ENCODE measurements at places on chromosomes 2 and 18.

- DNase-seq: no peak
Measured at GRCh38 chr2:47485751-47486300, 82.9 kb downstream of the MSH2 start.

- peak; percentile 25 for DNase-seq
Measured at GRCh38 chr18:62717169-62717924, 2.0 kb downstream of the PHLPP1 start.

DNA sequence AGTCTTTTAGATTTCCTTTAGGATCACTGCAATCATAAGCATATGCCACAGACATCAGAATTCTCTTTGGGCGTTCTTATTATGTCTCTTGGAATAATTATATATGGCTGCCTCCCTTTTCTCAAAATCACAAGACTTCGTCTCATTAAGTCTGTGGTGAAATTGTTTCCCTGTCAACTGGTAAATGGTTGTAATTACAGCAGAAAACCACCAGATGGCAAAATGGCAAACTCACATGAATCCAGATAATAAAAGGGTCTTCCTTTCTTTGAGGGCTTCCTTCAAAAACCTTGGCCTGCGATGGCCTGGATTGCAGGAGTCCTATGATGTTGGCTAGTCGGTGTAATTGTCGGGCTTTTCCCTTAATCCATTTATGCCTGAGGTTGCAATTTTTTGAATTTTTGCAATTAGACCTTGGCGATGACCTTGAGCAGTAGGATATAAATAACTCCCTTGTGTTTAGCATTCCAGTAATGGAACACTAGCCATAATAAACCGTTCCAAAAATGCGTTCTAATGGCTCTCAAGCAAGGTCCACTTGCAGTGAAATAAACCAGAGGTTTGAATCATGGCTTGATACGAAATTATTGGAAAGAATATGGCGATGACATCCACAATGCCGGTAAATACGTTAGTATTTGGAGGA, 656.4 kb downstream of the MBD2 start:
- DNase-seq: peak; percentile 22

DNA sequence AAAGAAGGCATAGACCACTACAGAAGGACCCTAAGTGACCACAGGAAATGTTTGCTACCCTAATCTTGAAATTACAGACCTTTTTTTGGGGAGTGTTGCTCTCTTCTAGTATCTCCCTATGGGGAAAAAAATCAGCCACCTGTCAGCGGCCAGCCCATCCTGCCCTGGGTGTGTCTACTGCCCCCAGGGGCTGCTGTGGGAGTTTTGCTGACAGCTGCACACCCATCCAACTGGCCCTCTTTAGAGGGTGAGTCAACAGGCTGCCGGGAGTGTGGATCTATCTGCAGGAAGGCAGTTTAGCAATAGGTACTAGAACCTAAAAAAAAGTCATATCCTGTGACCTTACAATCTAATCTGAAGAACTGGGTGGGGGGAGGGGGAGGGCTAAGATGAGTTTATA, 796 bp upstream of the DYSF start:
- no peak for DNase-seq

- no peak for DNase-seq
Measured at GRCh38 chr2:74924463-74925265, 33.8 kb upstream of the POLE4 start.

GRCh38 chr18:45517181-45517741, 98.0 kb upstream of the SLC14A2 start:
- DNase-seq: no peak

- no peak for DNase-seq
Measured at GRCh38 chr18:62085756-62086155, 101.1 kb downstream of the PIGN start.

DNA sequence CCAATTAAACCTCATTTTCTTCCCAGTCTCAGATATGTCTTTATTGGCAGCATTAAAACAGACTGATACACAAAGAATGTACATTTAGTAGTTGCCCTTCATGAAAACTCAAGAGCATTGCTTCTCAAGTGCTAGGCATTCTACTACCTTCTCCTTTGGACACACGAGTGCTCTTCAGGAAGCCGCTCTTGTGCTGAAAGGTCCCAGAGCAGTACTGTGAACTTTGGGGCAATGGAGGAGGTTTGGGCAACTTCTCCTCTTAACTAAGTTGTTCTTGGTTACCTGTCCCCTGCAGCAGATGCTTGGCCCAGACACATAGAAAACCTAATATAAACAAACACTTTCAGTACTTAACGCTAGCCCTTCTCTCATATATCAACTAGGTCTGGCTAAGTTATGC, 362.8 kb downstream of the DPP10 start:
- DNase-seq: no peak

DNA sequence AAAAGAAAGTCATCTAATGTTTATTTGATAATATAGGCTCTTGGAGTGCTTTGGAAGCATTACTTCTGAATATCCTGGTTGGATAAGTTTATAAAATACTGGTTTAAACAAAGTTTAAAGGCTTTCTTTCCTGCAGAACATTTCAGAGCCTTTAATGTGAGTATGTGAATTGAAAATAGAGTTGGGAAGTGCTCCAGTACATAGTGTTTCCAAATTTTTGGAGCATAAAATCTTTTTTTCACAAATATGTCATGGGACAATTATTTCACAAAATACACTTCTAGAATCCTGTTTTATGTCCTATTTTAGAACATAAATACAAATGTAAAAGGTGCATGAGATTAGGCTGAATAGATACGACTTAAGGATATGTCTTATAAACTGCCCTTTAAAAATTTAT, 158.9 kb upstream of the HNRNPA3 start:
- DNase-seq: peak; percentile 55

- no peak for DNase-seq
Measured at GRCh38 chr2:2530334-2530733, 199.3 kb upstream of the MYT1L start.

GRCh38 chr2:237743561-237744269, 54.9 kb upstream of the RBM44 start:
- DNase-seq: no peak

All from muscle of arm (tissue), 14 donors.